Fibroblast of the aortic adventitia (primary cell): ENCODE measurements at places on chromosomes 7 and 10. TPM values are rescaled to one million over a fixed set of nuclear protein-coding genes. Genes with fewer than 3 reads are reported as not detected.

NUTM2A gene
- total RNA-seq, result 0.33 TPM in 1 of 2 replicates, not detected in the other

MMP21 gene
- total RNA-seq, result 0.09 TPM in 1 of 2 replicates, not detected in the other

GRCh38 chr10:47438857-47439474, 44.9 kb downstream of the ANXA8 start:
- peak; percentile 82 for DNase-seq

- peak; percentile 79 for DNase-seq
Observed at GRCh38 chr10:29689001-29689400, 54.2 kb upstream of the SVIL start.

TMEM140 gene
- 9.7 and 12.1 TPM in 2 replicates for total RNA-seq

KCNH2 gene
- not detected in 2 replicates for total RNA-seq
